ENCODE measurements at places on chromosomes 3 and 15.

DNA sequence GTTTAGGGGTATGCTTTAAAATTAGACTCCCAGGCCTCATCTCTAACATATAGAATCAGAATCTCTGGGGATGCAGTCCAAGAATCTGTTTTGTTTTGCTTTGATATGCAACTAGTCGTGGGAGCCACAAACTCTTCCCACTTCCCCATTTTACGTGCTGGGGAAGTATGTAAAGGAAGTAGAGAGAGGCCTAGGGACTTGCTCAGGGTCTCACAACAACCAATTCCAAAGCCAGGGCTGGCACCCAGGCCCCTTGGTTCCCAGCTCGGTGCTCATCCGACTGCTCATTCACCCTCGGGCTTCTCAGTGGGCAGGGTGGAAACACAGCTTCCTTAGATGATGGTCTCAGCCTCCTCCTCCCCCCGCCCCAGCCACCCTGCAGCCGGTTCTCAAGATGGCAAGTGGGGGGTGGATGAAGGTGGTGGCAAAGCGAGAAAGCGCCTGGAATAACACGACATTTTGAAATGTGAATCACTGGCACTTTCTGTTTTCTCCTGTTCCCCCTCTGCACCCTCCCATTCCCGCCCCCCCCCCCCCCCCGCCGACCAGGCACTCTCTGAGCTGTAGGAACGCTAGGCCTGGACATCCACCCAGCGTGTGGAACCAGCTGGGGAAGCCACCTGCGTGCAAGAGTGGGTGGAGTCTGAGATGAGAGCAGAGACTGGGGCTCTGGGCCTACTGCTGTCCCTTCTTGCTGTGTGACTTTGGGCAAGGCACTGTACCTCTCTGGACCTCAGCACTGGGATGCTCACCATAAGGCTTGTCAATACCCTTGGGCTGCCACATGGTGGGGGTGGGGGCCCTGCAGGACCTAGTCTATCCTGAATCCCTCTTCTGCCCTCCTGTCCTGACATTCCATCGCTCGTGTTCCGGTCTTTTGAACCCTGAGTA, 214.5 kb downstream of the RPLP1 start:
- no peak for DNase-seq

- no peak for DNase-seq
Observed at GRCh38 chr15:99406716-99407487, 155.6 kb downstream of the LRRC28 start.

DNA sequence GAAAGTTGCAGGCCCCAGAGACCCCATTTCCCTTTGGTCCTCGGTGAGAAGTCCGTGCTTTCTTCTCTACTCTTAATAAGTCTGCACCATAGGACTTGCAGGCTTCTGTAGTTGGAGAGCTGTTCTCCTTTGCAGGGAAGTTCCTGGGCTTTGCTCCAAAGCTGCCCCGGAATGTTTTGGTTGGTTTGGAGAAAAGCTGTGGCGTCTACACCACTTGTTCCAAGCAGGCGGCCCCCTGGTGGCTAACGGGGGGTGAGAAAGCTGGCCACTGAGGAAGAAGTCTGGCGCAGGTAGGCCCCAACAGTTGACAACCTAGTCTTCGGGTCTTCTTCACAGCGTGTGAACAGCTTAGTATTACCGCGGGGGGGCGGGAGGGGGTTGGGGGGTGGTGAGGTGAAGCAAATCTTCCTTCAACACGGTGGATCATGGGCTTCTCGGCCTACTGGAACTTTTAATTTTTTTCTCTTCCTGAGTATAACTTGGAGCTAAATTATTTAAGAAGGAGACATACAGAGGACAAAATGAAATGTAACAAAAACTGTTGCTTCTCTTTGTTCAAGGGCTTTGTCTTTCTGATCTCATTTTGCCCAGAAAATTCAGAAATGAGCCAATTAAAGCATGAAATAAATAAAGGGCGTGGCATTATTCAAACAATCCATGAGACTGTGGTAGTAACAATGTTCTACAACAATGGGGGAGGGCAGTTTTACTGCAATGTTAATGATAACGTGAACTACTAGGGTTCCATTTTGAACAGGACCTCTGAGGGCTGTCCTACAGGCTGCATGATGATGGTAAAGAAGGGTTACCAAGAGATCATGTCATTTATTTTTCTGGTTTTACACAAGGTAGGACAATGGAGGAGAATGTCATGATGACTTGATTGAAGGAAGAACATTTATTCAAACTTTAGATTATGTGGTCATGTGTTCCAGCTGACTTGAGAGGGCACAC, 2.2 kb upstream of the THRB start:
- DNase-seq = no peak

DNA sequence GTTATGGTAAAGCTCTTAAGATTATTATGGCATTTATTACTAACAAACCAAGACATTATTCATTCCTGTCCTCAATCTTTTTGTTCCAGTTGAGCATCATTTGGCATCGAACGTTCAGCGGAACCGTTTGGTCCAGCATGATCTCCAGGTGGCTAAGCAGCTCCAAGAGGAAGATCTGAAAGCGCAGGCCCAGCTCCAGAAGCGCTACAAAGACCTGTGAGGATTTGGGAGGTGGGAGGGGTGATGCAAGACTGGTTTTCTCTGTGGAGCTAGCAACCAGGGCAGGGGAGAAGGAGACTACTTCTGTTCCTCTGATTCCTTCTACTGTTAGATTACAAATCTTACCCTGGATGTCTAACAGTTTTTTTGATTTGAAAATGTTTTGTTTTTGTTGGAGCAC, 27.6 kb upstream of the UTS2B start:
- DNase-seq = no peak

DNA sequence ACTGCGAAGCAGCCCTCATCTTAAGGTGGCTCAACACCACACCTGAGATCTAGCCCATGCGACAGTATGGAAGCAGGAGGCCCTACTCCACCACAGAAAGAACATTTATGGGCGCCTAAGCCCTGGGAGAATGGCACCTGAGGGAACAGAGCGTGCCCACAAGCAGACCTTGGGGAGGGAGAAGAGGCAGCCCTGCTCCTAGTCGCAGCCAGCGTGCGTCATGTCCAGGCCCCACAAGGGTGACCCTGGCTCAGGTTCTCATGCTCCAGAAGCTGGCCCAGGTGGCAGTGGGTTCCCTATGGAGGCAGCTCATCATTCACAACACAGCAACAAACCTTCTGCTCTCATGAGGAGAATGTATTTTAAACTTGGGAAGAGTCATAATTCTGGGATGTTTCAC, 19.3 kb upstream of the ANPEP start:
- DNase-seq = no peak

- DNase-seq = no peak
Observed at GRCh38 chr3:169509359-169509758, 154.2 kb downstream of the MECOM start.

GRCh38 chr3:131976448-131976847, 58.4 kb downstream of the CPNE4 start:
- DNase-seq = no peak

DNA sequence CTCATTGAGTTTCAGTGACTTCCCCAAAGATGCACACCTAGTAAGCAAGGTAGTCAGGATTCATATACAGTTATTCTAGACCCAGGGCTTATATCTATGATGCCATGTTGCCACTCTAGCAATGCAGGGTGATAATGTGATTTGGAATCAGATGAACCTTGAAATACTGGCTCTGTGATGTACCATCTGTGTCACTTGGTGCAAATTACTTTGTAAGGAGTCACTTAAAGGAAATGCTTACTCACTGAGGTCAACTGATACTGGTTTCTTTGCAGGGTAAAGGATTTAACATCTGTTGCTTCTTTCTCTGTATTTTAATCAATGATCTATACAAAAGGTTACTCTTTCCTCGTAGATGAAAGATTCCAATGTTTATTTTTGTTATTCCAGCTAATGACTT, 10.8 kb downstream of the ASB14 start:
- no peak for DNase-seq

- DNase-seq = peak; percentile 28
Observed at GRCh38 chr3:184016811-184017671, 643 bp downstream of the ABCC5 start.

DNA sequence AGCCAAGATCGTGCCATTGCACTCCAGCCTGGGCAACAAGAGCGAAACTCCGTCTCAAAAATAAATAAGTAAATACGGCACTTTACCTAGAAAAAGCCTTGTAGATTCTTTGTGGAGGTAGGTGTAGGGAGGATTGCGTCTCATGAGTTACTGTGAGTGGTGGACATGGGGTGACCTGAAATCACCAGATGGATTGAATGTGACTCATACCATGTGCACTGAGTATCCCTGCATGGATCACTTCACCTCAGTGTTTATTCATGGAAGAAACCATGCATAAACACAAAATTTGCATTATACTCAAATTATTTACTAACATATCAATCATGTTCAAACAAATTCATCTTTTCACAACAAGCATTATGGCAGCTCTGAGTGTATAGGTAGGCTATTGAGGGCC, 55.9 kb downstream of the MRPS25 start:
- no peak for DNase-seq

GRCh38 chr3:99659032-99659431, 20.6 kb downstream of the COL8A1 start:
- no peak for DNase-seq

DNA sequence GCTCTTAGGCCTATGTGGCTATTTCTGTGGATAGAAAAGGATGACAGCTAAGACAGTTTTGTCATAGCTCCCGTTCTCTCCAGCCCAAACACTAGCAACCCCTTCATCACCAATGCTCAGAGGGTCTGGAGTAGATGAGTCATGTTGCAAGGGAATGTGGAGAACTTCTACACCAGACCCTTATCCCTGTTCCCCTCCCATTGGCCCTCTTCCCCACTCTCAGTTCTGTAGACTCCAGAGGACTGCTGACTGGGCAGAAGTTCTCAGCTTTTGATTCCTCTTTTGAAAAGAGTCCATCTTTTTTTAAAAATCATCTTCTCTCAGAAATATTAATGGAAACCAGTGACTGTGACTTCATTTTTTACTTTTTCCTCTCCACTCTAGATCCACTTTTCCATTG, 2.4 kb upstream of the MYZAP start:
- no peak for DNase-seq

- no peak for DNase-seq
Observed at GRCh38 chr15:31606931-31607497, 280.4 kb downstream of the KLF13 start.

GRCh38 chr15:63366451-63366850, 15.2 kb downstream of the CA12 start:
- DNase-seq = no peak

DNA sequence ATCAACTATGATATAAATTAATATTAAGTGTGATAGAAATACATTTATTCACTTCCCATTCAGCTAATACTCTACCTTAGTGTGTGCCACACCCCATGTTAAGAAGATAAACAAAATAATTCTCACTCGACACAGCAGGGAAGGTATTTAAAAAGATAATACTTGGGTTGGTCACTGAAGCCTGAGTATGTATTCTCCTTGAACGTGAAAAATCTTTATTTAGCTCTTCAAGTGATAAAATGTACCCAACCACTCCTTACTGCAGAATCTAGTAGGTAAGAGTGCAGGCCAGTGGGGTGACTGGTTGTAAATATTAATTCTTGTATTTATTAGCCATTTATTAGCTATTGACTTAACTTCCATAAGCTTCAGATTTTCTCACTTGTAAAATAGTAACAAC, 372.7 kb upstream of the THBS1 start:
- no peak for DNase-seq

- DNase-seq = no peak
Observed at GRCh38 chr3:195081242-195081963, 189.6 kb downstream of the XXYLT1 start.

DNA sequence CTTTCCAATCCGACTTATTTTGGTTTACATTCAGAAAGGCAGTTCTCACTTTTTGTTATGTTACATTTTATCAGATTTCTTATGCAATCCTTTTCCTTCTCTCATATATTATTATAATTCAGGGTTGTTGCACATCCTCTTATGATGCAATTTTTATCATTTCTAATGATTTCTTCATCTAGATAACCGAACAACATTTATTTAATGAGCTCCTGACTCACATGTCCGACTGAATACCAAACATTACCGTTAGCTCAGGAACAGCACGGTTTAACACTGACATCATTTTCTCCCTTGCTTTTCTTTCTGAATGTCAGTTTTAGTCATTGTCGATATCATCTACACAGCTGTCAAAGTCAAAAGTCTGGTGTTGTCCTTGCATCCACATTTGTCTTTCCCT, 199.2 kb downstream of the BCHE start:
- DNase-seq = no peak

- no peak for DNase-seq
Observed at GRCh38 chr3:162334537-162334936, 837.9 kb downstream of the OTOL1 start.

- DNase-seq = no peak
Observed at GRCh38 chr15:85749261-85750151, 45.2 kb downstream of the KLHL25 start.

GRCh38 chr15:36769098-36769497, 189.7 kb downstream of the CDIN1 start:
- DNase-seq = no peak

DNA sequence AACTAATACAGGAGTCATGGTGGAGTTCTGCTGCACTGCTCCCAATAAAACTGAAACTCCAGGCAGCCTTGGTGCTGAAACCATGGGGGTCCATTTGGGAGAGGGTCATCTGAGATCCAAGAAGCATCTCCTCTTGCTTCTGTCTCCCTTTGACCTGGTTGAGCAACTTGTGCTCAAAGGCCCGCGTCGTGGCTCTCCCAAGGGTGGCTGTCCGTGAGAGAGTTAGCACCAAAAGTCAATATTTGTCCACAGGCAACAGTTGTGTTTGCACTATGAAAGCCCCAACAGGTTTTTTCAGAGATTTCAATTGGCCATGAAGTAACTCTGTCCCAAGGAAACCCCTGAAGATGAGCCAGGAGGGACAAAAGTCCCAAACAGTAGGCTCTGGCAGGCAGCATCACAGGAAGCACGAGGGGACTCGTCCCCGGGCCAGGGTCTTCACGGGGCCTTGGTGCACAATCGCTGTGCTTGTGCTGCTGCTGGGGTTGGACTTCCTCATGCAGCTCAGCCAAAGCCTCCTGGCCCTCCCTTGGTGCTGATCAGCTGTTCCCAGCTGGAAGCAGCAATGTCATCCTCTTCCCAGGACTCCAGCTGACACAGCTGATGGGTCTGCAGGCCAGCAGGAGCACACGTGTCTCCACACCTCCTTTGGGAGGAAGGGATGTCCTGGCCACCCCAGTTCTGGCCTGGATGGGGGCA, 39.4 kb upstream of the WNT5A start:
- no peak for DNase-seq

DNA sequence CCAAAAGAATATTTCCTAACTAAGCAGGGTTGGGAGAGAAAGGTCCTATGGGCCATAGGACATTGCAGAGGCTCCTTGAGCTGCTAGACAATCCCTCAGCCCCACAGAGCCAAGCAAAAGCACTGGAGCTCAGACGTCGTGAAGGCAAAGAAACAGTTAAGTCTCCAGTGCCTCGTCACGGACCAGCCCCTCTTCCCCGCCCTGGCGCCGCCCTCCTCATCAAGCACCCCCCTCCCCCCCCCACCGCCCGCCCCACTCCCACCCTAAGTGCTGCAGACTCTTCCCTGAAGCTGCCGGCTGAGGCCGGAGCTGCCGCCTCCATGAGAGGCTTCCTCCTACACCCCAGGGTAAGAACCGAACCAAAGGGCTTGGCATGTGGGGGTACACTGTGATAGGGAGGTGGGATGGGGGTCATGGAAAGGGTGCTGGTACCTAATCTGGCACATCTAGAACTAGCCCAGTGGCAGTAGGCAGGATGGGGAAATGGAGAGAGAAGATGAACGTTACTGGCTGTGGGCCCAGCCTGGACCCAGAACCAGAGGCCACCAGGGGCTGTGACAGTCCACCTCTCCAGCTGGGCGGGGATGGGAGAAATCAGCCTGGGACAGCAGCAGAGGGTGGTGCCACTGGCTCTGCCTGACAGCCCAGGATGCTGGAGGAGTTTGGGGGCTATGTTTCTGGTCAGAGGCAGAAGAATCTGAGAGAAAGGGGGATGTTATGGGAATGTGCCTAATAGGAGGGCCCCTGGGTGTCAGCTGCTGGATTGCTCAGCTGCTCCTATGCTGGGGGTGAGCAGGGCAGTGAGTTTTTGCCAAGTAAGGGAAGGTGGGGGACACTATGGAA, at the start of gene MAP1A:
Gene MAP1A, plus strand, starts transcription at position 255 of the 843 bp plus-strand sequence. CDS start 3,866 bp downstream, outside the sequence.
- no peak for DNase-seq
